ENCODE measurements at places on chromosomes 5 and 9. TPM values are rescaled to one million over a fixed set of nuclear protein-coding genes. Genes with fewer than 3 reads are reported as not detected.

GRCh38 chr5:169686137-169686536 lies 49.1 kb downstream of the DOCK2 start:
- no peak for DNase-seq

DNA sequence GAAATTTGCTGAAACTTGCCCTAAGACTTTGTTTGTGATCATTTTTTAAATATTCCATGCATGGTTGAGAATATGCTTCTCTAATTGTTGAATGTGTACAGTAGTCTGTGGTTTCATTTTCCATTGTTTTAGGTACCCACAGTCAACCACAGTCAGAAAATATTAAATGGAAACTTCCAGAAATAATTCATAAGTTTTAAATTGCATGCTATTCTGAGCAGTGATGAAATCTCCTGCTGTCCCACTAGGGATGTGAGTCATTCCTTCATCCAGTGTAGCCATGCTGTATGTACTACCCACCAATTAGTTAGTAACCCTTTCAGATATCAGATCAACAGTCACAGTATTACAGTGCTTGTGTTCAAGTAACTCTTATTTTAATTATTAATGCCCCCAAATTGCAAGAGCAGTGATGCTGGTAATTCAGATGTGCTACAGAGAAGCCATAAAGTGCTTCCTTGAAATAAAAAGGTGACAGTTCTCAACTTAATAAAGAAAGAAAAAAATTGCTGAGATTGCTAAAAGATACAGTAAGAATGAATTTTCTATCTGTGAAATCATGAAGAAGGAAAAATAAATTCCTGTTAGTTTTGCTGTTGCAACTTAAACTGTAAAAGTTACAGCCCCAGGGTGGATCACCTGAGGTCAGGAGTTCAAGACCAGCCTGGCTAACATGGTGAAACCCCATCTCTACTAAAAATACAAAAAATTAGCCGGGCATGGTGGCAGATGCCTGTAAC lies 79.9 kb upstream of the FBXL17 start:
- no peak for DNase-seq

DNA sequence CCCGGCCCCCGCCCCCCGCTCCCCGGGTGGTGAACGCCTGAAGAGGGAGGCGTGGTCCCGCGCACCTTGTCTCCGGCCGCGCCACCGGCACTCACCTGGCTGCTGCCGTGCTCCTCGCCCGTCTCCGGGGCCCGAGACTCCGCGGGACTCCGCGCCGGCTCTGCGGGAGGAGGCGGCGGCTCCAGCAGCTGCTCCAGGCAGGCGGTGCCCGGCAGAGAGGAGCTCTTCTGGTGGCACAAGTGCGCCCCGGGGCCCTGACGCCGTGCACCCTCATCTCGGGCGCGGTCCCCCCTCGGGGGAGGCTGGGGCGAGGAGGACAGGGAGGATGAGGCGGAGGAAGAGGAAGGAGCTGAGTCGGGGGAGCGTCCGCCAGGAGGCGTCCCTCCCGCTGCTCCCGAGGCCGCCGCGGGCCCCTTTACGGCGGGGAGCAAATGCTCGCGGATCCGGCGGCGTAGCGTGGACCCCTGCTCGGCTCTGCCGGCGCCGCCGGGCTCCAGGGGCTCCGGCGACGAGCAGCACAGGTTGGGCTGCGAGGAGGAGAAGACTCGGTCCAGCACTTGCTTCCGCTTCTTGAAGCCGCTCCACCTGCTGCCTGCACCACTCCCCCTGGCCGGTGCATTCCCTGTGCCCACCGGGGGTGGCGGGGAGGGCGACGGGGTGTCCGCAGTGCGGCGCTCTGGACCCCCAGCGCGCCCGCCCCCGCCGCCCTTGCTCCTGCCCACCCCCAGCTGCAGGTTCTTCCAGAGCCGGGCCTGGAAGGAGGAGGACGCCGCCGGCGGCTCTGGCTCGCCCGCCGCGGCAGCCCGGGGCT lies 928 bp downstream of the MCTP1 start:
- peak; percentile 53 for DNase-seq

GRCh38 chr9:68780720-68781119 lies 75.7 kb downstream of the PIP5K1B start:
- no peak for DNase-seq

GRCh38 chr9:121782514-121783110 lies 131.2 kb downstream of the DAB2IP start:
- DNase-seq: no peak

The SLC1A1 gene
- total RNA-seq: 3.8 TPM

GRCh38 chr9:130299785-130300615 lies 34.4 kb downstream of the HMCN2 start:
- DNase-seq: no peak

DNA sequence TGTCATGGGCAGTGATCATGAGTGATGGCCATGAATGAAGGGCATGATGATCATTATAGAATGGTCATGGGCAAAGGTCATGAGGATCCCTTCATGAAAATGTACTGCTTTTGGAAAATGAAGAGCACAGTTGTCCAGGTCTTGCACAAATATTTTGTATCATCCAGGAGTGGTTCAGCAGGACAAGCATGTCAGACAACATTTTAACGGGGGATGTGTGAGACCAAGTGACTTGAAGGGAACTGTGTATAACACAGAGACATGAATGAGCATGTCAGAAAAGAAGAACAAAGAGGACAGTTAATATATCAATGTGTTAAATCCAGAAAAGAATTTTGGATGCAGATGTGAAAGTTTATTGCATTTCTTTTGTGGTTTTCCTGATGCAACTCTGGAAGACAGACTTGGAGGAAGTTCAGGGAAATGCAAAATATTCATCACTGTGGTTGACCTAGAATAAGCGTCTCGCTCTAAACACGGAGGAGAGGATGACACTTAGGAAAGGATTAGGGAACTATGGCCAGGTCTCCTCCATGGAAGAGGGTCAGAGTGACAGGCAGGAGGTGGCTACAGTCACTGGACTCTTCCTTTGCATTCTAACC lies 116.1 kb upstream of the IRX4 start:
- no peak for DNase-seq

The C8G gene
- 1.1 TPM for total RNA-seq

- no peak for DNase-seq
Measured at GRCh38 chr9:5843794-5844471, 11.0 kb upstream of the ERMP1 start.

The ABO gene
- 10.3 TPM for total RNA-seq

The TAF11L13 gene
- total RNA-seq: not detected

The LYSMD3 gene
- 17.2 TPM for total RNA-seq

The RALGDS gene
- total RNA-seq: 82.3 TPM

The SCGB3A2 gene
- total RNA-seq: not detected

The RAD50 gene
- total RNA-seq: 52.4 TPM

DNA sequence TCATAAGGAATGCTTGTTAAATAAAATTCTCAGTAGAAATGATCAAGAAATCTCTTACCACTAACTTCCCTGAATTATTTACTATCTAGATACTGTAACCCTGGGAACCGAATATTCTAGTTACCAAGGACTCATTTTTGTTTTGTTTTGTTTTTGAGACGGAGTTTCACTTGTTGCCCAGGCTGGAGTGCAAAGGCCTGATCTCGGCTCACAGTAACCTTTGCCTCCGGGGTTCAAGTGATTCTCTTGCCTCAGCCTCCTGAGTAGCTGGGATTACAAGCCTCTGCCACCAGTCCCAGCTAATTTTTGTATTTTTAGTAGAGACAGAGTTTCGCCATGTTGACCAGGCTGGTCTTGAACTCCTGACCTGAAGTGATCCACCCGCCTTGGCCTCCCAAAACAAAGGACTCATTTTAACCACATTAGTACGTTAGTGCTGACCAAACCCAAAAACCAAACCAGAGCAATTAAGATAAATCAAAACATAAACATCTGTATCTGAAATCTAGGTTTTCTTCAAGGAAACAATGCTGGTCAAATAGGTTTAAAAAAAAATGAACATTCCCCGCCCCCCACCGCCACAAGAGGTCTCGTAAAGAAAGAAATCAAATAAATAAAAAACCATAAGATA lies 3.7 kb downstream of the TXN start:
- no peak for DNase-seq

GRCh38 chr9:79053598-79053997 lies 518.2 kb upstream of the TLE4 start:
- no peak for DNase-seq

The DOK3 gene
- 13.7 TPM for total RNA-seq

The NDUFS6 gene
- 33.0 TPM for total RNA-seq

GRCh38 chr9:121874524-121874923 lies 218.6 kb downstream of the TTLL11 start:
- DNase-seq: no peak

DNA sequence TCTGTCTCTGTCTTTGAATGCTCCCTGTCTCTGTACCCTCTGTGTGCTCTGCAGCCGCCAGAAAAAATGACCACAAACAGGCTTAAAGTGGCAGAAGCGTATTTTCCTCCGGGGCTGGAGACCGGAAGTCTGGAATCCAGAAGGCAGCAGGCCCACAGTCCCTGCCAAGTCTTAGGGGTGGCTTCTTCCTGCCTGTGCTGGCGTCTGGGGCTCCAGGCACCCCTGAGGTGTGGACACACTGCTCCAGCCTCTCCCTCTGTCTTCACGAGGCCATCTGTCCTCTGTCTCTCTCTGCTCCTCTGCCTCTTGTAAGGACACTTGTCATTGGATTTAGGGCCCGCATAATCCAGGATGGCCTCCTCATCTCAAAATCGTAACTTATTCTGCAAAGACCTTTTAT lies 298.4 kb upstream of the IRX4 start:
- no peak for DNase-seq

- DNase-seq: no peak
Measured at GRCh38 chr9:124342776-124343485, 72.3 kb downstream of the PSMB7 start.

The ANKRD55 gene
- not detected for total RNA-seq

DNA sequence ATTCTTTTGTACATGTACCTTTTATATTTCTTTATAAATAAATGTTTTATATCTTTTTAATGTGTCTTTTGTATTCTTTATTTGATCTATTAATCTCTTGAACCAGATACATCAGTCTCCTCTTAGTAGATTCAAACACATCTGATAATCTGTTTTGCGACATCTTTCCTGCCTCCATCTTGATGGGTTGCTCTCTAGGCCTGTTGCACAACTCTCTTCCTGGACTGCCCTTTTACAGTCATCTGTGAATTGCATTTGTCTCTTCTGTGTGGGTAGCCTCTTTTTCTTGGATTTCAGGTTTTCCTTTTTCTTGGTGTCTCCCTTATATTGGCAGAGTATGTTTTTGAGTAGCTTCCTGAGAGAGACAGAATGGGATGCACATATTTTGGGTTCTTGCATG lies 6.2 kb downstream of the ZFYVE16 start:
- DNase-seq: no peak

The SPINK7 gene
- not detected for total RNA-seq

The CYLC2 gene
- total RNA-seq: not detected

- DNase-seq: no peak
Measured at GRCh38 chr5:115607935-115608334, 5.7 kb upstream of the TICAM2 start.

The ECPAS gene
- 117 TPM for total RNA-seq

The MOB3B gene
- total RNA-seq: 15.3 TPM

DNA sequence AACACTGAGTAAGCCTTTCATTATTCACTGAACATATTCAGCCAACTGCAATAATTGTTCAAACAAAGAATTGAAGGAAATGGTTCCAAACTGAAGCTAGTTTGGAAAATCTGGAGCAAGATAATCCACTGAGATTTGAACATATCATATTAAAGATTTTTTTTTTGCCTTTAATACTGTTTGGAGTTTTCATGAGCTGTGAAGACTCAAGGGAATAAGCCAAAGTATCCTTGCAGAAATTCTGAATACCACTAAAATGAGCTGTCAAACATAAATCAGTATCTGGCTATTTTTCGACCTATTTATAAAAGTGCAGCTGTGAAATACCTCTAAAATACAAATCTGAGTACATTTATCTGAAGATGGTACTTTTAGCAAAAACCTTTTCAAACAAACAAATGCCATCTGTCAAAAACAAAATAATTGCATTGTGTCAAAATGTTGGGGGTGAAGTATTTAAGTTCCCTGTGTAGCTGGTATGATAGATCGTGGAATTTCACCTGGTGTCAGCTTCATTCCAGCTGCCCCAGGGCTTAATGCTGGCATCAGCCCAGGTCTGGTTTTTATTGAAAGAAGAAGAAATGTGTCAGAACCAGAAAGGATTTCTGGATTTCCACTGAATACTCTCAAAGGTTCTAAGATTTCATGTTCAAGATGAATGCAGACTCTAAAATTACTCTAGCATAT lies 149.0 kb upstream of the GRAMD2B start:
- no peak for DNase-seq

The PCDHA8 gene
- 5.1 TPM for total RNA-seq

GRCh38 chr5:124444147-124444775 lies 302.2 kb downstream of the ZNF608 start:
- DNase-seq: no peak

DNA sequence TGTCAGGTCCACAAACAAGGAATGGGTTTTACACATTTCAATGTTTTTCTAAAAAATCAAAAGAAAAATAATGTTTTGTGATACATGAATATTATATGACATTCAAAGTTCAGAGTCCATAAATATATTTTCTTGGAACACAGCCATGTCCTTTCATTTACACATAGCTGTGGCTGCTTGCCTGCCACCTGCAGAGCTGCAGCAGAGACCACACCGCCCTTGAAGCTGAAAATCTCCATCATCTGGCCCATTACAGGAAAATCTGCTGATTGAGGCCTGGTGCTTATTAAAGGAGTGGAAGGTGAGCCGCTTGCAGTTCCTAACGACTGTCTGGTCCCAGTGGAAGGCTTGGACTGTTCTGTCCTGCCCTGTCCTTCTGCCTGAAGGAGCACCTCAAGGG lies 232.6 kb upstream of the ADAMTS16 start:
- DNase-seq: no peak

The SLC1A3 gene
- 14.5 TPM for total RNA-seq

GRCh38 chr9:96168882-96169281 lies 133.1 kb downstream of the HSD17B3 start:
- no peak for DNase-seq

The MTAP gene
- total RNA-seq: 73.4 TPM

The SH3TC2 gene
- total RNA-seq: 1.4 TPM

DNA sequence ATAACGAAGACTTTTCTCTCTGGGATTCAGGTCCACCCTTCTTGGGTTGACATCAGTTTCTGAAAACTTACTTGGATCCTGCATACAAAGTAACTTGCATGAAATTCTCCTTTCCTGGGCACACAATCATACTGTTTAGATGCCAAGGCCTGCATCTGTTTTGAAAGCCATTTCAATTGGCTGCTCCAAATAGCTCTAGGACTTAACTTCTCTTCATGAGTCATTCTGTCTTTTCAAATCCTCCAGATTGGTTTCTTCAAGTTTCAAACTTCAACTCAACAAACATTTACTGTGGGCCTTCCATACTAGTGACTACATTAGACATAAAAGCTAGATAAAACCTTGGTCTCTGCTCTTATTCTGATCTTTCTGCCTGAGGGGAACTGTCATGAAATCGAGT lies 54.8 kb upstream of the HMHB1 start:
- DNase-seq: no peak
